ENCODE measurements at places on chromosomes 3 and 15. TPM values are rescaled to one million over a fixed set of nuclear protein-coding genes. Genes with fewer than 3 reads are reported as not detected.

The SLC12A1 gene
- not detected for total RNA-seq

The GRM7 gene
- 0.16 TPM for total RNA-seq

The DIS3L gene
- 17.6 TPM for total RNA-seq

The MESP2 gene
- 0.64 TPM for total RNA-seq

DNA sequence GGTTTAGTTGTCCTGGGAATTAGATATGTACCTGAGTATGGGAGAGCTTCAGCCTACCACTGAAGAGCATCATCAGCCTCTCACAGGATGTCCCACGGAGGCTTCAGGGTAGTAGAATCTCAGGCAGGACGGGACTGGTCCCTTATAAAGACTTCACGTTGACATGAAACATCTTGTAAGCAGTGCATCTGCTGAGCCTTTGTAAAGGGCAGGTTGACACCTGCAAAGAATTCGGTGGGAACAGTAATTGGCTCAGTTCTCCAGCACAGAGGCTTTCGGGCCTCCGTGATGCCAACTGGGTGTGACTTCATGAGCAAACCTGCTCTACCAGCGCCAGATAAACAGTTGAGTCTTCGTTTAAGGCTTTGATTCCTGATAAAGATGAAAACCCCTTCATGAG, 26.9 kb upstream of the AVEN start:
- no peak for DNase-seq
- peaks cover 6% of the 10 kb centered on the region for H3K4me1 ChIP-seq
- no peaks in the 10 kb centered on the region for H3K36me3 ChIP-seq
- no peak overlapping the region for H3K4me3 ChIP-seq

DNA sequence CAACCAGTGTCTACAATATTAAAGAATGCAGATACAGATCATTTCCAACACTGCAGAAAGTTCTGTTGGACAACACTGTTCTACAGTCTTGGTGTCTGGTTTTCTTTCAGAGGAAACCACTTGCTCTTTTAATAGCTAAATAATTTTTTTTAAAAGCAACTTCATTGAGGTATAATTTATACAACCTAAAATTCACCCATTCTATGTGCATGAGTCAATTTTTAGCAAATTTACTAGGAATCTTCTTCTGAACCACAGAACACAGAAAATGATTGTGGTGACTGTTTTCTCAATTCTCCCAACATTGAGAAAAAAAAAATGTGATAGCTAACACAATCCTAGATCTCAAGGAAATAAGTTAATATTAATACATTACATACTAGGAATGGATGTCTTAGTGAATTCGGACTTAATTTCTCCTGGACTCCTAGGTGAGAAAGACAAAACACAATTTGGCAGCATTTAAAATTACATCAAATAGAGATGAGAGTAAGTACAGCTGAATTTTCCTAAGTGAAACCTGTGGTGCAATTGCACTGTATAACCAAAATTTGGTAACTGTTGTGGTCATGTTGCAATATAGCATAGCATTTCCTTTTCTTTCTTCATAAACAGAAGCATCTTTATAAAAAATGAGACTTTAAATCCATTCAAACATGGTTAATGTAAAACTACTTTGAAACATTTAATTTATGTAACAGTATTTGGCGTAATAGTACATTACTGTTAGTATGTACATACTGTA, 15.3 kb upstream of the PLCL2 start:
- H3K27me3 ChIP-seq = no peaks in the 10 kb centered on the region
- H3K36me3 ChIP-seq = no peaks in the 10 kb centered on the region
- H3K4me1 ChIP-seq = no peaks in the 10 kb centered on the region
- DNase-seq = no peak
- H3K27ac ChIP-seq = no peak overlapping the region
- H3K4me3 ChIP-seq = no peak overlapping the region

DNA sequence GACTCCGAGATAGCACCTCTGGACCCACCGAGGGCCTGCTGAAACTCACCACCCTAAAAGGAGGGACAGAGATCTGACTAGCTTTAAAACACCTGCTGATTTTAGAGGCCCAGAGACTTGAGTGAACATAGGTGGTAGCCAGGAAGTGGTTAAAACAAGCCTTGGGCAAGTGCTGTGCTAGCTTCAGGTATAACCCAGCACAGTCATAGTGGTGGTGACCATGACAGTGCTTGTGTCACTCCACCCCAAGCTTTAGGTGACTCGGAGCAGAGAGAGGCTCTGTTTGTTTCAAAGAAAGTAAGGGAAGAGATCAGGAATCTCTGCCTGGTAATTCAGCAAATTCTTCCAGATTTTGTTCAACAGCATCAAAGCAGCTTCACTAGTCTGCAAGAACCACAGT, 641.1 kb upstream of the BCHE start:
- no peak overlapping the region for H3K27ac ChIP-seq
- H3K4me3 ChIP-seq = no peak overlapping the region
- no peaks in the 10 kb centered on the region for H3K36me3 ChIP-seq
- no peaks in the 10 kb centered on the region for H3K27me3 ChIP-seq
- DNase-seq = no peak

- DNase-seq = no peak
- no peaks in the 10 kb centered on the region for H3K27me3 ChIP-seq
- peaks cover 6% of the 10 kb centered on the region for H3K4me1 ChIP-seq
Observed at GRCh38 chr15:80850941-80851451, 71.8 kb downstream of the CEMIP start.

DNA sequence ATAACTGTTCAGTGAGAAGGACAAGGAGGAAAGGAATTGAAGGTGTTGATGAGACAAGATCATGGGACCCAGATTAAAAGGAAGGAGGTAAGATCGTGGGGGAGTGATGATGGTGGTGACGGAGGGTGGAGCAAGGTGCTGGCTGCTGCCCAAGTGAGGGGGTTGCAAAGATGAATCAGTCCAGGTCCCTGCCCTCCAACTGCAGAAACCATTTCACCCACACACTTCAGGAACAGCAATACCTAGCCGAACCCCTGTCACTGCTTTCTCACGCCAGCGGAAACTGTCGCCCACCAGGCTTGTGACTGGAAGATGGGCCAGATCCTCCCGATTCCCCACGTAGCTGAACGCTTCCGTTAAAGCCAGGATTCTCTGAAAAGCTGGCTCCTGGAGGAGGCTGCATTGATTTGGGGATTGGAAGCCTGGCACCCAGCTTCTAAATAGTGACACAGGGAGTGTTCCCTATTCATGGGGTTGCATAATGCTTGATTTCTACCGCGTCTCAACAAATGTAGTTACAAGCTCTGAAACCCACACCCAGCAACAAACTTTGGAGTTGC, 3.2 kb upstream of the LSG1 start:
- H3K4me1 ChIP-seq = peaks cover 12% of the 10 kb centered on the region
- no peak overlapping the region for H3K4me3 ChIP-seq
- no peak for DNase-seq
- no peaks in the 10 kb centered on the region for H3K36me3 ChIP-seq
- no peak overlapping the region for H3K27ac ChIP-seq

GRCh38 chr3:105526360-105527111, 159.8 kb downstream of the ALCAM start:
- no peaks in the 10 kb centered on the region for H3K36me3 ChIP-seq
- no peak for DNase-seq
- H3K27ac ChIP-seq = no peak overlapping the region
- H3K4me3 ChIP-seq = no peak overlapping the region

DNA sequence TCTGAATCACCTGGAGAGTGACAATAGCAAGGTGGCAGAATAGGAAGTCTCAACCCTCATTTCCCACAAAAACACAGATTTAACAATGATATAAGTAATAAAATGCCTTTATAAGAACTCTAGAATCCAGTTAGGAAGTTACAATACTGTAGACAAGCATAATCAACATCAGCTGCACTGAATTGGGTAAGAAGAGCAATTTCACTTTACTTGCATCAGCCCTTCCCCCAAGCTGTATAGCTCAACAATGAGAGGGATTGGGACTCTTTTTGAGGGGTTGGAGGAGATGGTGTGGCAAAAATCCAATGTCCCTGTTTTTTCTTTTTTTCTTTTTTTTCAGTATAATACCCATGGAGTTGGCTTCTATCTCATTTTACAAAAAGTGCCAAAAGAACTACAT, 63.1 kb downstream of the SERP1 start:
- H3K4me1 ChIP-seq = no peaks in the 10 kb centered on the region
- H3K36me3 ChIP-seq = no peaks in the 10 kb centered on the region
- H3K27ac ChIP-seq = no peak overlapping the region
- no peak for DNase-seq
- H3K4me3 ChIP-seq = no peak overlapping the region
- H3K27me3 ChIP-seq = no peaks in the 10 kb centered on the region

DNA sequence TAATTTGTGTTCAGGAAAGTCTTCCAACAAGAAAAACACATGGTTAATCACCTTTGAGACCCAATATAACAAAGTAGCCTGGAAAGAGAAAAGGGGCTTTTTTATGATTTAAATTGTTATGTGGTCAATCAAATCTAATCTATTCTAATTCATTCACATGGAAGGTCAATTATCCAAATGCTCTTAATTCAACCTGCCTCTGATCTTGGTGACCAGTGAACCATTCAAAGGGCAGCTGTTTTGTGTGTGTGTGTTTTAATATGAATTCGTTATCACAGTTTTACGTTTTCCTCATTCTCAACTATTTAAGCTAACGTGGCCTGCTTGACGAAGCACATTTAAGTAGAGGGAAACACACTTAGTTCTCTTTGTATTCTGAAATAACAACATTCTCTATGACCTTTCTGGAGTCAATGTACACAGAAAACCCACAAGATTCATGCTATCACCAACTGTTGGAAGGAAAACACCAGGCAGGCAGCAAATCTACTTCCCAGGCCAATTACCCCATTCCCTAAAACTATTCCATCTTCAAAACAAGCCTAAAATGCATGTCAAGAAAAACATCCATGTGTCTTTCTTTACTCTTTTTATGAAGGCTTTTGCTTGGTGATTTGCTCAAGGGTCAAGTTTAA, 195.4 kb downstream of the SUCLG2 start:
- H3K27ac ChIP-seq = no peak overlapping the region
- H3K4me3 ChIP-seq = no peak overlapping the region
- H3K36me3 ChIP-seq = no peaks in the 10 kb centered on the region
- no peaks in the 10 kb centered on the region for H3K4me1 ChIP-seq
- no peaks in the 10 kb centered on the region for H3K27me3 ChIP-seq

- H3K27ac ChIP-seq = no peak overlapping the region
- H3K36me3 ChIP-seq = no peaks in the 10 kb centered on the region
- DNase-seq = no peak
- H3K4me1 ChIP-seq = no peaks in the 10 kb centered on the region
Observed at GRCh38 chr3:133162670-133163305, 124.6 kb downstream of the TMEM108 start.
